Ecto neural progenitor cell (in vitro differentiated cells): ENCODE measurements at places on chromosomes 4 and X.

GRCh38 chr4:10983885-10984640 is 299.5 kb upstream of the CLNK start:
- no peak for DNase-seq

- no peak for DNase-seq
These were observed 37.9 kb downstream of the RBBP7 start for GRCh38 chrX:16832301-16832700.

DNA sequence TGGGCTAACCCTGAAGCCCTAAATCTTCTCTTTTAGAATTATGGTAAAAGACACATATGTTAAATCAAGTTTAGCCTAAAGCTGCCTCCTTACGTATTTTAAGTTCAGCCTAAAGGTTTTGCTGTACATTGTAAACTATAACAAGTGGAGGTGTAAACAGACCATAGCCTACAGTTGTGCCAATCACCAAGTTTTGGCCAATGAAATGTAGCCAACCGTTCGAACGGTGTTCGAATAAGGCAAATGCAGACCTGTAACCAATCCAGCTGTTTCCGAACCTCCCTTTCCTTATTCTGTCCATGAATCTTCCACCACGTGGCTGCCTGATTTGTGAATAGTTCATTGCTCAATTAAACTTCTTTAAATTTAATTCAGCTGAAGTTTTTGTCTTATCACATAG is 52.1 kb upstream of the TBC1D9 start:
- no peak for DNase-seq

DNA sequence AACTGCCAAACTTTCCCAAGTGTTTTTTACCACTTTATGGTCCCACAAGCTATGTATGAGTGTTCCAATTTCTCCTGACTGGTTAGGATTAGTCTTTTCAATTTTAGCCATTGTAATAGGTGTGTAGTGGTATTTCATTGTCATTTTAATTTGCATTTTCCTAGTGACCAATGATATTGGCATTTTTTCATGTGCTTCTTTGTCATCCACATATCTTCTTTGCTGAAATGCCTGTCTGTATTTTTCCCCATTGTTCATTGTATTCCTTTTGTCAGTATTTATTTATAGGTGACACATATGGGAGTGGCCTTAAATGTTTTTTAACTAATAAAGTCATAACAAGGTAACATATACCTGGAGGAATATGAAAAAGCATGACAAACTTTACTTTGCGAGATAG is 9.2 kb upstream of the UBE2D3 start:
- DNase-seq, result no peak

- peak; percentile 32 for DNase-seq
These were observed 5.2 kb downstream of the APLN start for GRCh38 chrX:129649268-129650182.

GRCh38 chr4:101197350-101197749 is 150.0 kb downstream of the PPP3CA start:
- no peak for DNase-seq

DNA sequence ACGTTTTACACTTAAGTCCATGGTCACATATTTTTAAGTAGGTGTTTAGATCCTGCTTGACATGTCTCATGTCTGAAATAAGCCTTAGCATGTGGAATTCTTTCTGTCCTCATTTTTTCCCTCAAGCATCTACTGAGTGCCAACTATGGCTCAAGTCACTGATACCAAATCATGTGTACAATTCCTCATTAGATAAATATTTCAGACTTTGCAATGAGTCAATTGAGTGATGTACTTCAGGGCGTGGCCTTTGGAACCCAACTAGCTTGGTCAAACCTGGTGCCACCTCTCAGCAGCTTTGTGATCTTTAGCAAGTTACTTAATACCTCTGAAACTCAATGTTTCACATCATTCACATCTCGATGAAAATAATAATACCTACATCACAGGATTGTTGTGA is 12.6 kb upstream of the JADE1 start:
- DNase-seq, result no peak

GRCh38 chr4:41432219-41432618 is 105.7 kb upstream of the LIMCH1 start:
- DNase-seq, result no peak

- no peak for DNase-seq
These were observed 136.4 kb upstream of the GUCY1A1 start for GRCh38 chr4:155530290-155530689.

DNA sequence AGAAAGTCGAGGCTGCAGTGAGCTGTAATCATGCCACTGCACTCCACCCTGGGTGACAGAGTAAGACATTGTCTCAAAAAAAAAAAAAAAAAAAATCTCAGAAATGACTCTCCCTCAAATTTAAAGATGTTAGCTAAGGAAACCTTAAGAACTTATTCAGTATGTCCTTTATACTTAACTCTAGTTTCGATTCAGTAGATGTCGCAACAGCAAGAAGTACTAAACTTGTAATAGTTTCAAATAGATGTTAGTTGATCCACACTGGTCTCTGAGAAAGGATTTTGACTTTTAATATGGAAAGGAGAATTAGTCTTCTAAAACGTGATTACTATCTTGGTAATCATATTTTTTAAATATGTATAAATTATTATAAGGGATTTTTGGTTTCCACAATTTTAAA is 29.6 kb downstream of the NKX3-2 start:
- no peak for DNase-seq

GRCh38 chr4:6423575-6423974 is 48.8 kb downstream of the PPP2R2C start:
- DNase-seq, result no peak

- no peak for DNase-seq
These were observed 16.8 kb downstream of the UGDH start for GRCh38 chr4:39510348-39510929.

- no peak for DNase-seq
These were observed 38.6 kb downstream of the SLITRK2 start for GRCh38 chrX:145856181-145856580.

DNA sequence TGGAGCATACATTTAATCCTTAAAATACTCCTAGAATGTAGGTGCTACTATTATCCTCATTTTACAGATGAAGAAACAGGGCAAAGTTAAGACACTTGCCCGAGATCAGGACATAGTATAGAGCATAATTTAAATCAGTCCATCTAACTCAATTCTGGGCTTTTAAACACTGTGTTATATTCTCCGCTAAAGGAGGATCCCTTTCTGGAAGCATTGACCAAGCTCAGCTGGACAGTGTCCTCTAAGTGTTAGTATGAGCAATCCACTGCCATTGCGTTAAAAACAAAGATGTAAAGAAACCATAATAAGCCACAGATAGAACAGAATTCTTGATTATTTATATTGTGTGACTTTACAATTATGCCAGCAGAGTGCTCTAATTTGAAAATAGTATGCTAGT is 207.0 kb downstream of the ARHGAP24 start:
- no peak for DNase-seq

DNA sequence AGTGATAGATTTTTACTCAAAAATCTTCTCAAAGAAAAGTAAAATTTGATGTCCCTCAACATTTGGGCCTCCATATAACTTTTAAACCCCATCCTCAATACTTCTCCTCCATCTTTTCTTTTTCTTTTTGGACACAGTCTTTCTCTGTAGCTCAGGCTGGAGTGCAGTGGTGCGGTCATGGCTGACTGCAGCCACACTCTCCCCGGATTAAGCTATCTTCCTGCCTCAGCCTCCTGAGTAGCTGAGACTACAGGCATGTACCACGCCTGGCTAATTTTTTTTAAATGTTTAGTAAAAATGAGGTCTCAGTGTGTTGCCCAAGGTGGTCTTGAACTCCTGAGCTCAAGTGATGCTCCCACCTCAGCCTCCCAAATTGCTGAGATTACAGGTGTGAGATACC is 33.1 kb downstream of the KDM6A start:
- DNase-seq, result no peak

- DNase-seq, result peak; percentile 63
These were observed 485 bp downstream of the AADAT start for GRCh38 chr4:170089274-170089667.
